ENCODE measurements at places on chromosomes 7 and 10.

- DNase-seq = peak; percentile 19
Measured at GRCh38 chr7:98165827-98166667, 45.2 kb upstream of the BHLHA15 start.

- no peak for DNase-seq
Measured at GRCh38 chr10:70684374-70684773, 12.1 kb downstream of the ADAMTS14 start.

- DNase-seq = no peak
Measured at GRCh38 chr7:154777023-154777422, 225.9 kb downstream of the PAXIP1 start.

DNA sequence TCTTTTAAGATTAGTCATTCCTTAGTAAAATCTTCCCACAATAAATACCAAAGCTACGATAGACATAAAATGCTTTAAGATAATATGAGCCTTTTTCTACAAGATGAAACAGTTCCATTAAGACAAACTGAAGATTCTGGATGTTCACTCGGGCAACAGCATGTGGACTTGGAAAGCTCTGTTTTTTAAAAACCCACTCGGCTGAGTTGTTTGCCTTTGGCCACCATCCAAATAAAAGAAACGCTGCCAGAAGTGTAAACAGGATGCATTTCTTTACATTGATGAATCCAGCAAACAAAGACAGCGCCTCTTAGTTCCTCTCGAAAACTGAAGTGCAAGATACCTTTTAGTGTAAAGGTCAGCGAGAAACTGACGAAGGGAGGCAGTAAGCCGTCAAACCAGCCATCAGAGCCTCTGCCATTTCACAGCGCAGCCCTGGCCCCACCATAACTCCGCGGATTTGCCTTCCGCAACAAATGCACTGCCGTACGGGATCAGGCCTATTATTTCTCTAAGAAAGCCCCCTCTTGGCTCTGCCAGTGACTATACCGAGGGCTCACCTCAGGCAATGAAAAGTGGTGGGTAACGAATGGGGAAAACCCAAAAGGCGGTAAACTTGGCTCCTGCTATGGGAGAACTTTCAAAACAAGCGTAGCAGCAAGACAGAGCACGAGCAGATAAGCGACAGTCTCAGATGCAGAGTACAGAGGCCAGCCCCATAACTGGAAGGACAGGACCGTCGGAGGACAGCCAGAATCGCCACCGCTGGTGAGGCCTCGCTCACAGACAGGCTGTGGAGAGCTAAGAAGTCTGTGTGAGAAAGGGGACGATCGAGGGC is 41.4 kb downstream of the GNA12 start:
- no peak for DNase-seq

GRCh38 chr7:53311205-53311604 is 275.8 kb downstream of the POM121L12 start:
- no peak for DNase-seq

- DNase-seq = no peak
Measured at GRCh38 chr10:57186201-57186600, 825.1 kb upstream of the ZWINT start.

GRCh38 chr7:30864101-30864500 is 47.6 kb upstream of the AQP1 start:
- no peak for DNase-seq

- DNase-seq = no peak
Measured at GRCh38 chr10:26517141-26517867, 79.2 kb downstream of the APBB1IP start.

DNA sequence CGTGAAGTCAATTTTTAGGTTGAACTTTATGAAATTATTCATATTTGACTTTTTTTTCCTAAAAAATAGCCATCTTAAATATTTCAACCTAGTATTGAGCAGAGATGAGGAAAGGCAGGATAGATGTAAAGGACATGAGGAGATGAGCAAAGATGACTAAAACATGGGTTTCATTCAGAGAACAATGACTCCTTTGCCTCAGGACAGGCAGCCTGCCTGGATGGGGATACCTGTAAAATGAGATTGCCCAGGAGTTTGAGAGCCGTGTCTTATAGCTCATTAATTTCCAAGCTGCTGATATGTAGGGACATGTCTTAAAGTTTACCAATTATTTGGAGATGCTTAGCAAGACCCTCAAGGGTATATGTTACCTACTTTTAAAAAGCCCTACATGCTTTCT is 243.8 kb upstream of the MDFIC start:
- no peak for DNase-seq

DNA sequence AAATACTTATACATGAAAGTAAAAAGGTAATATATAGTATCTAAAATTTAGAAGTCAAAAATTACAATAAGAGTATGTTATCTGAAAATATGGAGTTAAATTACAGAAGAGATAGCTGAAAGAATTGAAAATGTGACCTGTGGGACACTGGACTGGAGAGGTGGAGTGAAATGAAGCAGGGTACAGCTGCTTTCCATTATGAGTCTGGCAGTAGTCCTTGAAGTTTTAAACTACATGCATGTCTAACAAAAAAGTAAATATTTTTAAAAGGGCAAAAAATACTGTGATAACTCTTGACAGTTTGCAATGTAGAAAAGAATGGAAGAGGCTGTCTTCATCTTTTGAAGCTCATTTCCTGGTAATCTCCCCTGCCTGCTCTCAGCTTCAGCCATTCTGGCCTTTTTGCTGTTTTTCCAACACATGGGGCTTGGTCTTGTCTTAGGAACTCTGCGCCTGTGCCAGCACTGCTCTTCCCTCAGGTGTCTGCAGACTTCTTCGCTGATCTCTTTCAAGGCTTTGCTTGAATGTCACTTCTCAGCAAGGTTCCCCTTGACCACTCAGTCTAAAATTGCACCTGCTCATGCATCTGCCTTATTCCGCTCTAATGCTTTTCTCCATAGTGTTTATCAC is 36.9 kb downstream of the PTPRZ1 start:
- no peak for DNase-seq

GRCh38 chr10:120667276-120667675 is 183.9 kb upstream of the WDR11 start:
- no peak for DNase-seq

DNA sequence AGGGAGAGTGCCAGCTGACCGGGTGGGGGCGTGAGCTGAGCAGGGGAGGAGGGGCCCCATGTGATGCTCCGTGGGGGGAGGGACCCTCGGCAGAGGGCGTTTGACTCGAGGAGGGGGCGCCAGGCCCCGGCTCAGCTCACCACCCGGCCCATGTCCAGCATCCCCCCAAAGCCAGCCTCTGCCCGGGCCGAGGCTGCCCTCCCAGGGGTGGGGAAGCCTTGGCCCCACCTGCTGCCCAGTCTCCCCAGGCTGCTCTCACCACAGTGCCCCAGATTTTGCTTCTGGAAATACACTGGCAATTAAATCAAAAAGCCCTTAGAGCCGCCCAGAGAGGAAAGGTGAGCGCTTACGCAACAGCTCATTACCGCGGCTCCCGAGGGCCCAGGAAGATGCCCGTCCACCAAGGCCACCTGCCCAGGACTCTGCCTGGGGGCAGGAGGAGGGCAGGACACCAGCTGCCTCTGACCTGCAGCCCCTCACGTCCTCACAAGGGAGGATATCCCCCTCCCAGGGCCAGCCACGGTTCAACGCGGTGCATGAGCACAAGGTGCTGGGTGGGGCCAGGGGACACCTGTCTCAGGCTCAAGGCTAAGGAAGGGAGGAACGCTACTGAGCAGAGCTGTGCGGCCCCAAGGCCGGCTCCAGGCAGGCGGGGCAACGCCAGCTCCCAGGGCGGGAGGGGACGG is 70.0 kb upstream of the INPP5A start:
- no peak for DNase-seq

GRCh38 chr7:156173748-156174353 is 361.6 kb upstream of the SHH start:
- DNase-seq = no peak

- DNase-seq = no peak
Measured at GRCh38 chr10:76072384-76072783, 641.0 kb downstream of the LRMDA start.

GRCh38 chr7:40800771-40801170 is 666.0 kb downstream of the SUGCT start:
- no peak for DNase-seq

GRCh38 chr7:82676777-82677463 is 233.3 kb upstream of the CACNA2D1 start:
- no peak for DNase-seq

DNA sequence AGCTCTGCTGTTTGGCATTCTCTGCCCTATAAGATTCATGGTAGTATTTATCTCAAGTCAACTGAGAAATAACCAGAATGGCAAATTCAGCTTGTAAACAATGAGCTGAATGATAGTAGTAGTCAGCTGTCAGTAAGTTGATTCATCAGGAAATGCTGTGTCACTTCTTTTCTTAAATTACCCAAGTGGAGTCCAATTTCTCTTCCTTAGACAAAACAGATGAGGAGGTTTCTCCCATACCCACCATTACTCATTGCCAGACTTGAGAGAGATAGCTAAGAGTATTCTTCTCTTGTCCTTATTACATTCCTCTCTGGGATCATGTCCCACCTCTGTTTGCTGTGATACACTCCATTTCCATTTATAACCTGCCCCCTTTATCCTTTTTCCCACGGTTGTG is 159.8 kb upstream of the STEAP1 start:
- DNase-seq = no peak

DNA sequence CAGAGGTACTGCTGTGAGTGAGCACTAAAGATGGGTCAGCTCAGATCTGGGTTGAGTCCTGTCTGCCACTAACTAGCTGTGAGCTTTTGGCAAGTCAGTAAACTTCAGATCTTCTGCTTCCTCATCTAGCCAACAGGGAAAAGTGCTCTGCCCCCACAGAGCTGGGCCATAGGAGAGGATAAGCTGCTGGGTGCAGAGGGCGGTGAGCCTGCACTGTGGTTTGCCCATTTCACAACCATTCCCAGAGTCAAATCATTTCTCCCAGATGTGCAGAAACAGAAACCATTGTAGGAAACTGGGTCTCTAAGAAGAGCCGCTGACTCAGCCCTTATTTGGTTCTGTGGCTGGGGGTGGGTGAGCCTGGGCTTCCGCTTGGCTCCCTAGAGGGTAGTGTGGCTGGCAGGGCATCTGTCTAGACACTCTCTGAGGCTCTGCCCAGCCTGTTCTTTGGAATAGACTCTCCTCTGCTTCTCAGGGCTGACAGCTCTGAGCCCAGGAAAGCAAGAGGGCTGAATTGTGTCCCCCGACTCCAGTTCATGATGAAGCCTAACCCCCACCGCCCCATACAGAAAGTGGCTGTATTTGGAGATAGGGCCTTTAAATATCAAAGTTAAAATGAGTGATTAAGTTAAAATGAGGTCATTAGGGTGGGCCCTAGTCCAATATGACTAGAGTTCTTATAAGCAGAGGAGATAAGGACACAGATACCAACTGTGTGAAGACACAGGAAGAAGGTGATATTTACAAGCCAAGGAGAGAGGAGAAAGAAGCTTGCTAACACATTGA is 29.5 kb upstream of the ARHGAP22 start:
- DNase-seq = no peak

- no peak for DNase-seq
Measured at GRCh38 chr10:35442028-35442427, 105.7 kb downstream of the CCNY start.

DNA sequence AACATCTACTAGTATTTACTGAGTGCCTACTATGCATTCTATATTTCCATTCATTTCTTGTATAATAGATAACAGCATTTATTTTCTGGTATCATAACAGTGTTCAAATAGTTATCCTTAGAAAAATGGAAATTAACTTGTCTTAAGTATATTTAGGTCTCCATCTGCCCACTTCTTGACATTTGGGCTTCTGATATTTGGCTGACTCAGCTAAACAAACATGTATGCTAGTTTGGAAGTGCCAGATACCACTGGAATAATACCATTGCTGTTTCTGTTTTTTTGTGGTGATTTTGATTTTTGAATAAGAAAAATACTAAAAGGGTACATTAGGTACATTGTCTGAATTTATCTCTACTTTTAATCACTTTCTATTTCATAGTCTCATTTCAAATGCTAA is 169.2 kb downstream of the ST7 start:
- no peak for DNase-seq

DNA sequence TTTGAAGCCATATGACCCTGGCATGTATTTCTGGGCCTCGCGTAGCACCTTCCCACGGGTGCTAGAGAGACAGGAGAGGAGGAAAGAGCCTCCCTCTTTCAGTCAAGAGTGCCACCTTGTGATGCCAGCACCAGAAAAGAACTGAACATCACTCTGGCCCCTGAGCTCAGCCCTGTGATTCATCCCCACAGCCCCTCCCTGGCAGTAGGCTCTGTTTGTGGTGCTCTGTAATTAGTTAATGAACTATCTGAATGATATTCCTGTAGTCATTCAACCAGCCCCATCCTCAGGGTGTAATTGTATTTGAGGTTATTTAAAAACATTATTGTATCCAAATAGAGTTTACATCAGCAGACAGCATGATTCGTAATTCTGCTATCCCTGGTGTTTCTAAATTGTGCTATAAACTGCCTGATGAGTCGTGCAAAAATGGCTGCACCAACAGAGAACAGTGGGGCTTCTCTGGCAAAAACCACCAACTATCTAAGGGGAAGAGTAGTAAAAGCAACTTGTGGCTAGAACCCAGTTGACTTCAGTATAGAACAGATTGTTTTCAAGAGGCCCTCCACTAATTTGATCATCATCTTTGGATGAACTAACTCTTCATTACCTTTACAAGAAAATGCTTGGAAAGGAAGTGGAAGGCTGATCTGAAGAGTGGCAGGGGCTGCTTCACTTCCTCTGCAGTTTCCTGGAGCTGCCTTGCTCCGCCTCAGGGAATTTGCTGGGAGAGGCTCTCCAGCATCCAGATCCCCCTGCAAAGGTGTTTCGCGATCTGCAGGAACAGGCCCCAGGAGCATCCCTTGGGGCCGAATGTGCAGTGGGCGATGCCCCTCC is 23.7 kb upstream of the TIAL1 start:
- DNase-seq = no peak

DNA sequence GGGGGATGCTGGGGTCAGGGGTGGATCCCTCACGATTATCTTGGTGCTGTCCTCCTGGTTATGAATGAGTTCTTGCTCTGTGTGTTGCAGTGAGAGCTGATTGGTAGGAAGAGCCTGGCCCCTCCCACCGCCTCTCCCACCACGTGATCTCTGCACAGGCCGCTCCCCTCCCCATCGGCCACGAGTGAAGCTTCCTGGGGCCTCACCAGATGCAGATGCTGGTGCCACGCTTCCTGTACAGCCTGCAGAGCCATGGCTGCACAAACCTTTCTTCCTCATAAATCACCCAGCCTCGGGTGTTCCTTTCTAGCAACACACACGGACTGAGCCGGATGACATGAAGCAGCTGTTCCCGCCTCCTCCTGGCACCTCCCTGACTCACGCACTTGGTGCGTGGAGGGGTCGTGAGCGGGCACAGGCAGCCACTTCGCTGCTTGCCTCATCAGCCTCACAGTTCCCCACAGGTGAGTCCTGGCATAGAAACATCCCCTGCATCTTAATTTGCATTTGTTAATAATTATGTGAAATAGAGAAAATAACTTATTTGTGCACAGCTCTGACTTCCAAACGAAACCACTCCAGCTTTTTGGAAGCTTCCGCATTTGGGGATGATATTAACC is 210.8 kb downstream of the ADARB2 start:
- no peak for DNase-seq

DNA sequence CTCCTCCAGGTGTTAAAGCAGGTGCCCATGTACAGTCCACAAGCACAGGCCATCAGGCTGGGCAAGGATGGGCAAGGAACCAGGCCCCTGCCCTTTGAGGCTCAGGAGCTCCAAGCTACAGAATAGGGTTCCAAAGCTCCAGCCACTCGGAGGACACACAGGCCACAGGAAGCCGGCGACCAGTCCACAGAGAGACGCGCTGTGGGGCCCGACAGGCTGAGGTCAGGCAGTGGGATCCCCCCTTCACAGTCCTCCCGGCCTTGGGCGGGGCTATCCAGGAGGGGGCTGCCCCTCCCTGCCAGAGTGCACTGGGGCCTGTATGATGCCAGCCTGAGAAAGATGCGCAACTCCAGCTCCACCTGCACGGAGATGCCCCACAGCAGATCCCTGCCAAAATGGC is 34.0 kb downstream of the MAD1L1 start:
- no peak for DNase-seq

Data from activated CD4-positive, CD25-positive, alpha-beta regulatory T cell treated with anti-CD3 and anti-CD28 coated beads, Interleukin-2, amount 50 U/mL, for 16 hours (primary cell).